ENCODE measurements at places on chromosomes 2 and 18. TPM values are rescaled to one million over a fixed set of nuclear protein-coding genes. Genes with fewer than 3 reads are reported as not detected.

The TRIM43B gene
- polyA plus RNA-seq, result not detected

The LBX2 gene
- polyA plus RNA-seq, result 2.0 TPM

The GMCL1 gene
- polyA plus RNA-seq, result 15.3 TPM

The NAT8 gene
- polyA plus RNA-seq, result not detected

The FSHR gene
- not detected for polyA plus RNA-seq

The PID1 gene
- polyA plus RNA-seq, result 2.7 TPM

The LIMS3 gene
- not detected for polyA plus RNA-seq

The CD8A gene
- 0.22 TPM for polyA plus RNA-seq

Data from A549 (cell line).